ENCODE measurements at places on chromosomes 5 and 9.

GRCh38 chr5:149724884-149725283 is 5.2 kb upstream of the PPARGC1B start:
- DNase-seq = no peak

DNA sequence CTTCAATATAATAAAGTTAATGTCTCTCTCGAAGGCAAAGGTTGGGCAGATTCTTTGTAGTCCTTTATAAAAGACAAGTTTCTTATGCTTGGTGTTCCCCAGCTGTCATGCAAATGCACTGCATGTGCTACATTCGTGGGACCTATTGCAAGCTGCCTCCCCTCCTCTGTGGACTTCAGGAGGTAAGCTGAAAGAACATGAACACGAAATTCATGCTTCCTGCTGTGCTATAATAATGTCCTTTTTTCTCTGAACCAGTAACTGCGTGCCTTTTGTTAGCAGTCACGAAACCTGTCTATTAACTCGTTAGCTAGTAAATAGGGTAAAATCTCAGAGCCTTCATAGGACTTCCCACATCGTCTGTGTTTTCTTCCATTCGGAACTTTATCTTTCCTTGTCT is 363.5 kb downstream of the CDH9 start:
- no peak for DNase-seq

DNA sequence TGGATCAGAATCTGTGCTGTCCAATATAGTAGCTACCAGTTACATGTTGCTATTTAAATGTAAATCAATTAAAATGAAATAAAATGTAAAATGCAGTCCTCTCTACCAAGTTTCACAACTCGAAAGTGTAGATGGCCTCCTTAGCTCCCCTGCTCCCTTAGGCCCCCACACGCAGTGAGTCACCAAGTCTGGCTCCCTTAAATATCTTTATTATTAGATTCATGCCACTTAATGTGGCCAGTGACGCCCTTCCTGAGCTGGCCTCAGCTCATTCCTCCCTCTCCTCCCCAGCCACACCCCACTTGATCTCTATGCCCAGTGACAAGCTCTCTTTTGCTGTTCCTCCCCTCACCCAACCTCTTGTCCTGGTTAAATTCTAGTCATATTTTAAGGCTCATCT is 88.4 kb upstream of the DNAH5 start:
- DNase-seq = no peak

GRCh38 chr5:75190227-75190626 is 46.5 kb downstream of the ANKRD31 start:
- no peak for DNase-seq

DNA sequence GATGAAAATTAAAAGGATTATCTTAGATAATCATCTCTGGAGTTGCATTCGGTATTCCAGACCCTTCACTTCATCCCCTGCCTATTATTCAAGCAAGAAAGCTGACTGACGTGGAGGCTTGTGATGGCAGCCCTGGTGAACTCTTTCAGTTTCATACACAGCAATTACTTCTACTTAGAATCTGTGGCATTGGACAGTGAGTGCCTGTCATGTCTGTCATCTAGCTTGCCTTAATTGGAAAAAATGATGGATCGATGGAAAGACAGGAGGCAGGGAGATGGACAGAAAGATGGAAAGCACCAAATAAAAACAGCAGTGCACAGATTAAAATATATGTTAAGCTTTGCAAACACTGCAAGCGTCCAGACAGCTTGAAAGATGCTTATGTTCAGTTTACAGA is 1371.0 kb upstream of the CDH6 start:
- no peak for DNase-seq

- peak; percentile 47 for DNase-seq
Measured at GRCh38 chr9:115524453-115525059, 406.6 kb upstream of the TNC start.

GRCh38 chr5:449151-449550 is 6.2 kb downstream of the EXOC3 start:
- no peak for DNase-seq

GRCh38 chr9:105329719-105330062 is 85.2 kb downstream of the SLC44A1 start:
- no peak for DNase-seq

DNA sequence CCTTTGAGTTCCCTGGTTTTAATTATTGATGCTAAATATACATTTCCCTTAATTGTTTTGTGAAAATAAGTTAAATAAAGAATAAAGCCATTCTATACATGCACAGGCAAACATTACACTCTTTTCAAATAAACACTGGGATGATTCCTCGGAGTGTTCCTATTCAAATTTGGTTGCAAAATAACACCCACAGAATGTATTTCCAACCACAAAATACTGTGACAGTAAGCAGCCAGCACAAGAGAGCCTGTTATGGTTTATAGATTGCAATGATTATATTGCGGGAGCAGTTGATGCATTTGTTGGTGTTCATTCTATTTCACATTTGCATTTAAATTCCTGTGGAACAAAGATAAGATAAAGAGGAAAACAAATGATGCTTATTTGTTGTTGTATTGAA is 632.6 kb upstream of the WWC1 start:
- no peak for DNase-seq

- DNase-seq = no peak
Measured at GRCh38 chr5:8521991-8522390, 653.0 kb downstream of the MTRR start.

DNA sequence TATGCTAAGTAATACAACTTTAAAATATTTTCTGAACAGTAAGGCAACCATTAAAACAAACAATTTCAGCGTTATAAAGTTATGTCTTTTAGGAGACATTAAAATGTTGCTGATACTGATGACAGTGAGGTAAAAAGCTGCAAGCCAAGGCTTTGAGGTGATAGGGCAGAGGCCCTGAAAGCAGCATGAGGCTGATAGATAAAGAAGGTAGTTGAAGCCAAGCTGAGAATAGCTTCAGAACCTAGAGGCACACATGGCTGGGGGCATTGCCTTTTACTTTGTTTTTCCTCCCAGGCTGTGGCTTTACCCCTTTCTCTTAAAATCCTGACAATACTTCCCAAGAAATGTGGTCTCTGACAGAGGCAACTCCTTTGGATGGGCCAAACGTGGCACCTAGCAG is 149.0 kb upstream of the WWC1 start:
- DNase-seq = no peak

GRCh38 chr9:129596541-129597331 is 24.2 kb downstream of the C9orf50 start:
- DNase-seq = no peak

DNA sequence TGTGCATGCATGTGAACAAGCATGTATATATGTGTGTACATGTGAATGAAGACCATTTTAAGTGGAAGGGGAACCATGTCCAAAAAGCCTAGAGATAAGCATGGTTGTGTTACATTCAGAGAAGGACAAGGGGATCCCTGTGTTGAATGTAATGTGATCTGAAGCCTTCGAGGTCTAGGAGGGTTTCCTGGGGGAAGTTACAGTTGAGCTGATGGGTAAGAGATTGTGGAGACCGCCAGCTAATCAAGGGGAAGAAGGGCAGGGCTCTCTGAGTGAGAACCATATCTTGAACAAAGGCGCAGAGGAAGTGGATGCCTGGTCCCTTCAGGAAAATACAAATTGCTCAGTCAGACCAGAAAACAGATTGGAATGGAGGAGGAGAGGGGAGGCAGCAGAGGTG is 45.5 kb upstream of the TNFSF15 start:
- no peak for DNase-seq

DNA sequence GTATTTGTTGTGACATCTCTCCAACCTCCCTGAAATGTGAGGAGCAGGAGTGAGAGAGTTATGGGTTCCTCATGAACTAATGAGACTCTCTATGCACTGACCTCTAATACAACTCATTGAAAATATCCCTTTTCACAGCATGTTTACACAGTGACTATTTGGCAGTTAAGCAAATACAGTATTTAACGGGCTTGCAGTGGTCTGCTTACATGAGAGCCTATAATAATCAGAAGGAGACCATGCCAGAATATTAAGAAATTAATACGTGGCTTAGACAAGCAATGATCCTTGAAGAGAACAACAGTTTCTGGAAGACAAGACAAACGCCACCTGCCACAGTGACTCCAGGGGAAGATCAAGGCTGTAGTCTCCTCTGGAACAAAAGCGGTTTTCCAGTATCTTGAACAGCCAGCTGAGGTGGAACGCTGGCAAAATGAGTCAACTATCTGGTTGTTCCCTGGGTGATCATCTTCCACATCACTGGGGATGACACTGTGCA is 424.5 kb downstream of the DMAC1 start:
- DNase-seq = no peak

Measured in retinal pigment epithelial cell (primary cell).